ENCODE measurements at places on chromosomes 7 and 10.

GRCh38 chr7:115113776-115114175 is 191.9 kb downstream of the MDFIC start:
- DNase-seq: no peak

- DNase-seq: no peak
These were observed 38.1 kb downstream of the LRGUK start for GRCh38 chr7:134165252-134165651.

GRCh38 chr10:77117501-77117900 is 520.1 kb downstream of the KCNMA1 start:
- no peak for DNase-seq

DNA sequence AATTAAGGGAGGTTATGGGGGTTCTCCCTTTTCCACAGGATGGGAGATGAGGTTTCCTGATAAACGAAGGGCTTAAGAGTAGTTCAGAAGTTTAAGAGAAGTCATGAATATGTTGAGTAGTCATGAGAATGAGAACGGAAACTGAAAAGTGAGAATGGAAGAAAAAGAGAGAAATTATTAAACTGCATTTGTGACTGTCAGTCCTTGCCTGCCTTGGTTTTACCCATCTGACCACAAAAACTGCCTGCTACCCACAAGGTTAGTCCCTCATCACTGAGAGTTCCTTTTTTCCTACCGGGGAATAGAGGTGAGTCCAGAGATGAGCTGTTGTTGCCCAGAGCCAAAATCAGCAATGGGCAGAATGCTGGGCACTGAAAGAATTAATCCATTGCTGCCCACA is 174.1 kb upstream of the BET1 start:
- DNase-seq: no peak

- DNase-seq: peak; percentile 15
These were observed 1.6 kb downstream of the TCF7L2 start for GRCh38 chr10:112951359-112952281.

DNA sequence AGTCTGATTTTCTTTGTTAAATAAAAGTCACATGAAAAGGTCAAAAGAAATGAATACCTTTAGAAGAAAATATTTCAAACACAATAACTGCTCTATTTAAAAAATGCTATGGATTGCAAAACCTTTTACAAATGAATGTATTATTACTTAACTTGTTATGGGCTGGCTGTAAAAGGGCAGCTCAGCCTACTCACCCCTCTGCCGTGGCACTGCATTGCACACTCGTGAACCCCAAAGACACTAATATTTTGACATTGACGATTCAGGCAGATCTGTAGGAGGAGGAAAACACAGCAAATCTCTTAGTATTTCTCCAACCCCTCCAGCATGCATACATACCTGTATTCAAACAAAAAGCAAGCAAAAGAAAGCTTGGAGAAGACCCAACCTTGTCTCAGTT is 149.5 kb downstream of the FANK1 start:
- DNase-seq: no peak

DNA sequence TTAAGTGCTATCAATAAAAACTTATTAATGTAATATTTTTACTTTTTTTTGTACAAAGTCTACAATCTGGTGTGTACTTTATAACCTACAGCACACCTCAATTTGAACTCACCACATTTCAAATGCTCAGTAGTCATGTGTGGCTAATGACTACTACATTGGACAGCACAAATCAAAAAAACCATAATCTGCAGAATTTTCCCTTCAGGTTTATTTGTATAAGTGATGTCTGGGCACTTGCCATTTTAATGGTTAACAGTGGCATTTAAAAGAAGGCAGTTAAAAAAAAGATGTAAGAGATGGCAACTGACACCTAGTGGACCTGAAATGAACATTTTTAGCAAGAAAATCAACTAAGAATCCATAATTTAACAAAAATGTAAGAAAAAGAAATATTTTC is 124.6 kb upstream of the NRBF2 start:
- no peak for DNase-seq

- no peak for DNase-seq
These were observed at the start of gene GPNMB for GRCh38 chr7:23246555-23246954. TSS of gene GPNMB (plus strand) at chr7:23246775. CDS start at chr7:23246858, 83 bp downstream.

GRCh38 chr7:151193203-151193978 is 6.3 kb upstream of the ASB10 start:
- DNase-seq: no peak

DNA sequence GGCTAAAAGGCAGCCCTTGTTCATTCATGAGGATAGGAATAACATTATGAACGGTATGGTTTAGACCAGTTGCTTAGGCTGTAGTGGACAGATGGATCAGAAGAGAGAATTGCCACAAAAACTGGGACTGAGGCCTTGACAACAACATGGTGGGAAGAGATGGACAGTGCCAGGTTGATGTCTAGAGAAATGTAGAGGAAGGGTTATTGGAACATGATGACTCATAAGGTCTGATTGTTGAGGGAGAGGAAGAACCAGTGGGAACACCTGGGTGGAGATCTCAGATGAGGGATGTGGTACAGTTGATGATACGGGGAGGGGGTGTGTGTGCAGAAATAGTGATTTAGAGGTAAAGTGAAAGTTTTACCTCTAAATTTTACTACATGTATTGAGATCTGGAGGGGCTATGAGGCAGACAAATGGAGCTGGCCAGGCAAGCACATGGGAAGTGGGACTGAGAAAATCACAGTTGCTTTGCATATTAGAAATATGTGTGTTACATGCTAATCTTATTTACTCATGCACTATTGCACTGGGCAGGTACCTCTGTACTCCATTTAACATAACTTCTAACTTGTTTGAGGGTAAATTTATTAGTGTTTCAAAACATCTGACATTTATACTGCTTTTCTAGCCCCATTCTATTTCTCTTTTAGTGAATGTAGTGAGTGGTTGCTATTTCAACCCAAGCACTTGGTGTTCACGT is 65.6 kb downstream of the PLCE1 start:
- DNase-seq: no peak

DNA sequence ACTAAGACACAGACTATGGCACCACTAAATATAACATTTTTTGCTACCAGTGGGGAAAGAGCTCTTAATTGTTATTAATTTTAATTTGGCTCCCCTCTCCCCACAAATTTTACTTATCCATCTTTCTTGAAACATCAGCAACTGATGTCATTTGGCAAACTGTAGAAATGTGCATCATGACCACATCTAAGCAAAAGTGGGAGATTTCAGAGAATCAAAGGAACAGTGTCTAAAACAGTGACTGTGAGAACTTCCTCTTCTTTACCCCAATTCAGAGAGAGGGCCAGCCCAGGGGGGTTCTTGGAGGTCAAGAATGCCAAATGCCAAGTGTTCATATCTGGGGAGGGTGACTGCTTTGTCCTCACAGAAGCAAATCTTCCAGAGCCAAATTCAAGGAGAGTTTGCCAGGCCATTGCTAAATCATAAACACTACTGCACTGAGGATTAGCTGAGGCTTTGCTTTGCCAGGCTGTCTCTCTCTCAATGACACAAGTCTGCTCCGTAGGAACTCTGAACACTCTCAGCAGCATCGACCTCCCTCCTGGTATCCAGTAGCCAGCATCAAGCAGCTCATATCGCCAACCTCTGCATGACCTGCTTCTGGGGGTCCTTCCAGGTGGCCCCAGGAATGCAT is 65.6 kb downstream of the ITIH5 start:
- DNase-seq: no peak

DNA sequence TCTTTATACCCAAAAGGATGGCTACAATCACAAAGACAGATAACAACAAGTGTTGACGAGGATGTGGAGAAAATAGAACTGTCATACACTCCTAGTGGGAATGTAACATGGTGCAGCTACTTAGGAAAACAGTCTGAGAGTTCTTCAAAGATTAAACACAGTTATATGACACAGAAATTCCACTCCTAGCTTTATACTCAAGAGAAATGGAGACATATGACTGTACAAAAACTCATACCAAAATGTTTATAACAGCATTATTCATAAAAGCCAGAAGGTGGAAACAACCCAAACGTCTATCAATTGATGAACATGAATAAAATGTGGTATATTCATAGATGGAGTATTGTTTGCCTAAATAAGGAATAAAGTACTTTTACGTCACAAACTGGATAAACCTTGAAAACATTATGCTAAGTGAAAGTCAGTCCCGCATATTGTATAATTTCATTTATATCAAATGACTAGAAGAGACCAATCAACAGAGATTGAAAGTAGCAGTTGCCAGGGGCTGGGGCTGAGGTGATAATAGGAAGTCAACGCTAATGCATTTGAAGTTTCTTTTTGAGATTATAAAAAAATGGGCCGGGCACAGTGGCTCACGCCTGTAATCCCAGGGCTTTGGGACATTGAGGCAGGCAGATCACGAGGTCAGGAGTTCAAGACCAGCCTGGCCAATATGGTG is 61.6 kb upstream of the SRPK2 start:
- no peak for DNase-seq

DNA sequence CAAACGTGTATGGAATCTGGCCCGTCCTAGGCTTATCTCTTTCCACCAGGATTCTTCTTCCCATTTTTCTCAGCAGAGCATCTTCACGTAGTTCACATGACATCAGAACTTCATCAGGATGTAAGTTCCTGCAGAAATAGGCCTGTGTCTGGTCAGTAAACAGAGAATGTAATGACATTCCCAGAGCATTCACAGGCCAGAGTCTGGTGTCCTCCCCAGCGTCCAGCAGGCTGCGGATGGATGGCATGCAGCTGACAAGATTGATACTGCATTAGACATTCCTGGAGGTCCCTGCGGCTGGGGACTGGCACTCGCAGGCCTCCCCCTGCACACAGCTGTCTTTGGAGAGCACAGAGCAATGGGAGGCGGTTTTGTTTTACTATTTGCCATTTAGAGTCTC is 28.7 kb downstream of the MGMT start:
- no peak for DNase-seq

GRCh38 chr10:82242778-82243177 is 367.8 kb downstream of the NRG3 start:
- DNase-seq: no peak

GRCh38 chr7:158518980-158519632 is 68.5 kb downstream of the PTPRN2 start:
- no peak for DNase-seq

- DNase-seq: no peak
These were observed 1.0 kb upstream of the LRRN3 start for GRCh38 chr7:111089822-111090426.

DNA sequence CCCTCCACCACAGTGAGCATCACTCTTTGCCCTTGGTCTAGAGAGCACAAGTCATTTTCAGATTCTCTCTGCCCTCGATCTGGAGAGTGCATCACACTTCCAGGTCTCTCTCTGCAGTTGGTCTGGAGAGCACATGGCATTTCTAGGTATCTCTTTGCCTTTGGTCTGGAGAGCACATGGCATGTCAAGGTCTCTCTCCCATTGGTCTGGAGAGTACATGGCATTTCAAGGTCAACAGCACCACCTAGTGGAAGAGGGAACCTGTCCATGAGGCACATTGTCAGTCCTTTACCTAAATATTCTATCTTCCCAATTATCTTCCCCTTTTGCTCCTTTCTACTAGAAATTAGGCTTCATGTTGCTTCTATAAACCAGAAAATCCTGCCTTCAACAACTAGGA is 1139.4 kb downstream of the XPNPEP1 start:
- DNase-seq: no peak

- no peak for DNase-seq
These were observed 124.1 kb downstream of the PTPN20 start for GRCh38 chr10:47035171-47035818.

GRCh38 chr7:131455546-131455945 is 100.9 kb downstream of the PODXL start:
- no peak for DNase-seq

GRCh38 chr7:155490697-155491628 is 33.0 kb downstream of the EN2 start:
- no peak for DNase-seq

DNA sequence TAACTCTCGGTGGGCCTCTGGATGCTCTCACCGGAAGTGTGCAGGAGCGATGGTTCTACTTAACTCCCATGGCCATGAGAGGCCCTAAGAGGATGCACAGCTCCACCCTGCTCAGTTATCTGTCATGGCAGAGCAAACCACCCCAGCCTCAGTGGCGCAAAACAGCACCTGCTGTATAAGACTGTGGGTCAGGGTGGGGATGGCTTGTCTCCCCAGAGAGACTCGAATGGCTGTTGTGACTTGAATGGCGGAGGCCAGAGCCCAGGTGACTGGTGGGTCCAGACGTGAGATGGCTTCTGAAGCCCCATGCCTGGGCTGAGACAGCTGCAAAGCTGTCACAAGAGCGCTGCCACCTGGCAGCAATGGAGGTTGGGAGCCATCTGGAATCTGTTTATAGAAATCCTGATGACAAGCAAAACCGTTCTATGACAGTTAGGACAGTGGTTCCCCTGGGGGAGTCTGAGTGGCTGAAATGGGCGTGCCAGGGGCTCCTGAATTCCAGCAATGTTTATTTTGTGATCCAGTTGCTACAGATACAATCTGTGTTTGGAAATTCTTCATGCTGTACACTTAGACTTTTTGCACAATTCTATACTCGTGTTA is 490.5 kb downstream of the TCERG1L start:
- DNase-seq: no peak

DNA sequence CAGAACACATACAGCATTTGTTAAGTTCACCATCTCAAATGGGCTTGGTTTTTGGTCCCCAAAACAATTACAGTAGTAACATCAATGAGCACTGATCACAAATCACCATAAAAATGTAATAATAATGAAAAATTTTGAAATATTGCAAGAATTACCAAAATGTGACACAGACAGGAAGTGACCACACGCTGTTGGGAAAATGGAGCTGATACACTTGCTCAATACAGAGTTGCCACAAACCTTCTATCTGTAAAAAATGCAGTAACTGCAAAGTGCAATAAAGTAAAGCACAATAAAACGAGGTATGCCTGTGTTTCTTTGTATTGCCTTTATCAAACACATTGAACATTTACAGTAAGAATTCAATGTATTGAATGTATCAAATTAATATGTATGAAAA is 262.7 kb downstream of the CTNNA3 start:
- no peak for DNase-seq

GRCh38 chr10:92914478-92915325 is 66.4 kb downstream of the EXOC6 start:
- no peak for DNase-seq

DNA sequence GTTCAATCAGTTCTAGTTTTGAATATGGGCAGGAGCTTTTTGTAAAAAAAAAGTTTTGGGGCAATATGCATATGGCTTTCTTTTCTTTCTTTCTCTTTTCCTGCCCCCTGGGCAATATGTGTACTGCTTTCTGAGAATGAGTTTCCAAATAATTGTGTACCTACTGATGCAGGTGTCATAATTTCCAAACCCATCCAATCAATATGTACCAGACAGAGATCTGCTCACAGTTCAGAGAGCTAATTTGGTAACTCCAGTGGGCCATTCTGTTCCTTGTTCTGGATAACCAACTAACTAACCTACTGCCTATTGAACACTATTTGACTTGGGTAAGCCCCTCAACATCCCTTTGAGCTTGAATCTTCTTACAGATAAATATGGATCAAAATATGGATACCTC is 32.6 kb downstream of the HHEX start:
- no peak for DNase-seq

- no peak for DNase-seq
These were observed 15.6 kb downstream of the ASB4 start for GRCh38 chr7:95501261-95501832.

GRCh38 chr10:108850138-108850854 is 1073.0 kb downstream of the XPNPEP1 start:
- DNase-seq: no peak

DNA sequence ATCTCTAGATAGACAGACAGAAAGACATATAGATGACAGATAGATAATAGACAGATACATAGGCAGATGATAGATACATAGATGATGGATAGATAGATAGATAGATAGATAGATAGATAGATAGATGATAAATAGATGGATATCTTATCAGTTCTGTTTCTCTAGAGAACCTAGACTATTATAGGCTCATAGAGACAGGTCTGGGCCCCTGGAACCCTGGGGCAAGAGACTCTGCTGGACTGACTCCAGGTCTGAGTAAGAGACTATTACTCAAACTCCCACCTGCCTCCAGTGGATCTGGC is 58.3 kb downstream of the FRMPD2 start:
- DNase-seq: no peak

Measured in stimulated activated CD4-positive, alpha-beta T cell treated with anti-CD3 and anti-CD28 coated beads, Interleukin-1b, Interleukin-23, amount 100 ng/mL, for 1 hour (primary cell).